ENCODE measurements at places on chromosomes 12 and 14.

DNA sequence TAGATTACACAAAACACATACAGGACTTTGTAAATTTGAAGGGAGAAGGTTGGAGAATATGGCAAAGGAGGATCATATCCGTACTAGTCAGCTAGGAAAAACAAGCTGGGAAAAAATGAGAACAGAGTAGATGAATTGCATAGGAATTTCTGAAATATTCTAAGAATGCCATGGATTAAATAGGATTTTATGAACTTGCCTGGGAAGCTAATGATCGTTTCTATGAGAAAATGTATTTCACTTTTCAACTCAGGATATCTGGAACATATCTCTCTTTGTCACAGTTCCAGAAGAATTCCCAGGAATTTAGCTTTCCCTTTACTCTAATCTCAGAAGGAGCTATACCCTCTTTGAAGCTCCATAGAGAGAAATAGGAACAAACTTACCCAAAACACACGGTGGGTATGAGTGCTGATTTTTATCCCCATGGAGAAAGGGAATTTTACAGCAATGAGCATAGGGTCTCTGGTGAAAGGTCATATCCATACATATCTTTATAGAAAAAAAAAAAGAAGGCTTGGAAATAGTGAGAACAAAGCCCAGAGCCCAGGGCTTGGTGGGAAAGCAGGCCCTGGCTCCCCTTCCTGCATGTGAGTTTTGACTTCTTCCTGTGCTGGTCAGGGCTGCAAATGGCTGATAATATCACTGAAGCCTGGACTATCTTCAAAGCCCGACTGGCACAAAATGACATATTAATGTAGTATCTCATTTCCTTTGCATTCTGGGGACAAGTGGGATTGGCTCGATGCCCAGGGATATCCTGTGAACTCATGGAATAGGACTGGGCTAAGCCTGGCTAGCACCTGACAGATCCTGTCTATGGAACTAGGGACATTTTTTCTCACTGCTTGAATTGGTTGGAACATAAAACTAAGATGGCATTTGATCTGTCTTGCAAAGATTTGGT lies 136.3 kb downstream of the AEBP2 start:
- no peak for DNase-seq

DNA sequence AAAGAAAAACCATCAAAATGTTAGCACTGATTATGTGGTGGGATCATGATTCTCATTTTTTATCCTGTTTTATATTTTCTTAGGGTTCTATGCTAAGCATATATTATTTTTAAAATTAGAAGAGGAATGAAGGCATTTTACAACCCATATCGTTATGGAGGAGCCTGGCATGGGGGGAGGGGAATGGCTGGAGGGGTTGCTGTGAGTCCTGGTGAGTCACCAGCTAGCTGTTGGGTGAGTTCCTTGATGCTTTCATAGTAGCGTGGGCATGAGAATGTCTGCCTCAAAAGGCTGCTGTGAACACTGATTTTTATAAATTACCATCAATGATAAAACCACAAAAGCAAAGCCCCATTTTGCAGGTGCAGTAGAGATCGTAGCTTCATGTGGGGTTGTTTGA lies 46.9 kb downstream of the C14orf132 start:
- DNase-seq: no peak

- DNase-seq: no peak
Measured at GRCh38 chr12:131694116-131694838, 16.6 kb upstream of the SFSWAP start.

- no peak for DNase-seq
Measured at GRCh38 chr14:99284254-99285004, 12.4 kb upstream of the BCL11B start.

DNA sequence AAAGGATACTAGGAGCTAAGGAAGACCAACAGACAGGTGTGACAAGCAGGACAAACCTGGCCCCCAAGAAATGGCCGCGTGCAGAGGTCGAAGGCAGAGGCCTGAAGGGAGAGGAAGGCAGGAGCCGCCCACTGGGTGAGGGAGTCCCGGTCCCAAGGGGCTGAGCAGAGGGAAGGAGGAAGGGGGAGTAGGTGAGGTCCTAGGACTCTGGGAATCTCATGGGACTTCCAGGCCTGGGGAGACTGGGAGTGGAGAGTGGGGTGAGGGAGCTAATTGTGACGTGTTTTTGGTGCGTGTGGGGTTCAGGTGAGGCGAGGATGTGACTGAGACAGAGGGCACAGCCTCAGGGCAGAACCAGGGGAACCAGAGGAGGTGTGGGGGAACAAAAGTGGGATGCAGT lies 11.7 kb upstream of the FLVCR2 start:
- DNase-seq: no peak
